Activated CD4-positive, alpha-beta T cell treated with anti-CD3 and anti-CD28 coated beads for 36 hours (primary cell): ENCODE measurements at places on chromosomes 6 and 20.

DNA sequence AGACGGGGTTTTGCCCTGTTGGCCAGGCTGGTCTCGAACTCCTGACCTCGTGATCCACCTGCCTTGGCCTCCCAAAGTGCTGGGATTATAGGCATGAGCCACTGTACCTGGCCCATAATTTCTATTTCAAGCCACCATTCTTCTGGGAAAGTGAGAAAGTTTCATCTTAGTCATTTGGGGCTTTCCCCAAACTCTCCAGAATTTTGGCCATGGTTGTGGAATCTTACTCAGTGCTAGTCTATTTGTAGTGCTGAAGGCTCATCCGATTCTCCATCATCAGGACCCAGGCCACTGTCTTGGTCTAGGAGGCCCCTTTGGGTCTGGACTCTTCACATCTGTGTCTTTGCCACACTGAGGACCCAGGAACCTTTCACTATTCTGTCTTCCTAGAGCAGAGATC lies 164.9 kb downstream of the EYA2 start:
- no peak for DNase-seq

DNA sequence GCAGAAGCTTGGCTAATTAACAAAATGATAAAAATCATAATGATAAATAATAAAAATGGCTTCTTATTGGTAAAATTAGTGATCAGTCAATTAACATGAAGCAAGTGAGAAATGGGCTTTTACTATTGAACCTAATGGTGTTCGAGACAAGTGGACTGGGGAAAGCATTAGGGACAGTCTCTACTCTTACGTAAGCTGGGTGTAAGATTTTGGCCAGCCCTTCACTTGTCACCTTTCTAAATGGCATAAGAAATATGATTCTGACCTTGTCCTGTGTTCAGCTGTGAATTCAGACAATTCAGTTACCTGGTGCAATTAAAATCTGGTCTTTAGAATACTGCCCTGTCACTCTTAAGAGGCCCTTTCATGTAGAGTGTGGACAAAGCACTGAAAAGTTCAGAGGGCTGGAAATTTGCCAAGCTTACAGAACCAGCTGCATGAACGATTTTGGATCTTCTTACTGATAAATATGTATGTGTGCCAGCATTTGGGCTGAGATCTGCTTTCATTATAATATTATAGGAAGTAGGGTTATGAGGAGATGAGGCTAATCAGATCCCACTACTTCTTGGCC lies 115.9 kb downstream of the QRSL1 start:
- DNase-seq: no peak

DNA sequence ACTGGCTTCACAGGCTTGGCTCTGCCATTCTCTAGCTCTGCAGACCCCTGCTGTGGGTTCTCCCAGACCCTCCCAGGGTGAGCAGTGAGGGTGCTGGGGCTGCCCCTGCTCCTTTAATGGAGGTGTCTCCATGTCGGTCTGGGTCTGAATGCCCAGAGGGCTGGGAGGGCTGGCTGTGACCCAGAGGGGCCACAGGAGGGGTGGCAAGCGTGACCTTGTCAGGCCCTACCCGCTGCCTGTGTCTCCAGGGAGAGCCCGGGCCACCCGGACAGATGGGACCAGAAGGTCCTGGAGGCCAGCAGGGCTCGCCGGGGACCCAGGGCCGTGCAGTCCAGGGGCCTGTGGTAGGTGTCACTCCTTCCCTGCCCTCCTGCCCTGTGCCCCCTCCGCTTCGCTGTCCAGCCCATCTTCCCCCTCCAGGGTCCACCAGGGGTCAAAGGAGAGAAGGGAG lies 32.1 kb downstream of the COL20A1 start:
- DNase-seq: no peak

DNA sequence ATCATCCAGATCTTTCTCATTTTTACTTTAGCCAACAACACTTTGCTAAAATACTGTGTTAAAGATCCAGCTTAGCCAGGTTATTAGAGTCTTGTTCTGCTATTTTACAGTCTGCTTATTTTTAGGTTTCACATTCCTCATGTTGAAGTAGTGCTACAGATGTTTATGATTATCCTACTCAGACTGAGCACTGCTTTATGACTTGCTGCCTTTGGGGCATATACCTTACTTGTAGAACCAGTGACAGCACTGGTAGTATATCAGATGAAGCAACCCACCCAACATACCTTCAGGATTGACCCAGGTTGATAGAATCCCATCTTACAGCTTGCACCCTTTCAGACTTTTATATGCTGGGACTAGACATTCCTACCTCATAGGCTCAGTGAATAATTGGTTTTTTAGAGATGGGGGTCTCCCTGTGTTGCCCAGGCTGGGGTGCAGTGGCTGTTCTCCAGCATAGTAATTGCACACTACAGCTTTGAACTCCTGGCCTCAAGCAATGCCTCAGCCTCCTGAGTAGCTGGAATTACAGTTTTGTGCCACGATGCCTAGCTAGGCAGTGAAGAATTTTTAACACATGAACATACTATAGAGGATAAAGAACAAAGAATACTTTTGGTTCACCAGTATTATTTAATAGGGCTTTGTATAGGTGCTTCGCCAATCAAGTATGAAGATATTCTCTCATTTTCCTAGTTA lies 63.8 kb upstream of the DYNLRB1 start:
- no peak for DNase-seq

GRCh38 chr6:88866856-88867255 lies 96.6 kb downstream of the RNGTT start:
- no peak for DNase-seq

DNA sequence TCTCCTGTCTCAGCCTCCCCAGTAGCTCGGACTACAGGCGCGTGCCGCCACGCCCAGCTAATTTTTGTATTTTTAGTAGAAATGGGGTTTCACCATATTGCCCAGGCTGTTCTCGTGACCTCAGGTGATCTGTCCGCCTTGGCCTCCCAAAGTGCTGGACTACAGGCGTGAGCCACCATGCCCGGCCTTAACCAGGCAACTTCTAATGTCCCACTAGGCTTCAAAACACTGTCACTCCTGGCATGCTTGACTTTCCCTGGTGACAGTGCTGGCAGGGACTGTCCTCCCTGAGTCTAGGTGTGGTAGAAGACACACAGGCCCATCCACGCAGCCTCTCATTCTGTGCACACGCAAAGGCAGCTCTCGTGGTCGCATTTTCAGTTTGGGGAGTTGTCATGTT lies 11.6 kb upstream of the EZR start:
- DNase-seq: no peak

DNA sequence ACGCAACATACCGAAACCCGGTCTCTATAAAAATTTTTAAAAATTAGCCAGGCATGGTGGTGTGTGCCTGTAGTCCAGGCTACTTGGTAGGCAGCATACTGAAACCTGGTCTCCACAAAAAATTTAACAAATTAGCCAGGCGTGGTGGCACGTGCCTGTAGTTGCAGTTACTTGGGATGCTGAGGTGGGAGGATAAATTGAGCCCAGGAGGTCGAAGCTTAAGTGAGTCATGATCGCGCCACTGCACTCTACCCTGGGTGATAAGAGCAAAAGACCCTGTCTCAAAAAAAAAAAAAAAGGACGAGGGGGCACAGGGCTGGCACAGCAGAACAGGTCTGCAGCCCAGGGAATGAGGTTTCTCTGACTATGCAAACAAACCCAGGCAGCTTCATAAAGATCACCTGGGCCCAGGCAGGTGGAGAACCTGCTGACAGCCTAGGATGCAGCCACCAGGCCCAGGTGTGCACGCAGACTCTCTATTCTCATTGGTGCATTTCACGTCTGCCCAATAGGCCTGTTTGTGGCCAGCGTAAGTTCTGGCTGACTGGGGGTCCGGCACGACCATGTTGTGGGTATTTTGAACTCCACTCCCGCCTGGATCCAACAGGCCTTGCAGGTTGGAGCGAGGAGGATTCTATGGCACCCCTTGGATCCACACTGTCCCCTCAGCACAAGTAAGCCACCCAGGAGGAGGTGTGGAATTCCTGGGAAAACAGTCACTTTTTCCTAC lies 204.5 kb downstream of the PREX1 start:
- DNase-seq: no peak

DNA sequence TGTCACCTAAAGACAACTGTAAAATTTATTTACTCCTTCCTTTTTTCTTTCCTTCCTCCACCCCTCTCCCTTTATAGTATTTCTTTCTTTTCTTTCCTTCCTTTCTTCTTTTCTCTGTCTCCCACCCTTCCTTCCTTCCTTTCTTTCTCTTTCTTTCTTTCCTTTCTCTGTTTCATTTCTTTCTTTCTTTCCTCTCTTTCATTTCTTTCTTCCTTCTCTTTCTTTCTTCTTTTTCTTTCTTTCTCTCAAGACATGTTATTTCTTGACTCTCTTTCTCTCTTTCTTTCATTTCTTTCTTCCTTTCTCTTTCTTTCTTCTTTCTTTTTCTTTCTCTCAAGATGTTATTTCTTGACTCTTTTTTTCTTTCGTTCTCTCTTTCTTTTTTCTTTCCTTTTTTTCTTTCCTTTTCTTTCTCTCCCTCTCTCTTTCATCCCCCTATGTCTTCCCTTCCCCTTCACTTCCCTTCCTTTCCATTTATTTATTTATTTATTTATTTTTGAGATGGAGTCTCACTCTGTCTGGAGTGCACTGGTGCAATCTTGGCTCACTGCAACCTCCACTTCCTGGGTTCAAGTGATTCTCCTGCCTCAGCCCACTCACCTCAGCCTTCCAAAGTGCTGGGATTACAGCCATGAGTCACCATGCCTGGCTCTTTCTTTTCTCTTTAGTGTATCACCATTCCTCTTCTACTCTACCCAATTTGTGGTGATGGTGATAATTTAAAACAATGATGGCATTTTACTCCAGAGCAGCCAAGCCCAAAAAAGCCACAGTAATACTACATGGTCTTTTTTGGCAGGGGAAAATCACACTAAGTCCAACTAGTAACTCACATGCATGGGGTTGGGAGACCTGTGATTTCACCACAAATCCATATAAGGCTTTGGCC lies 188.2 kb downstream of the ADGRG6 start:
- DNase-seq: no peak

GRCh38 chr20:23096097-23096496 lies 10.0 kb upstream of the CD93 start:
- no peak for DNase-seq

GRCh38 chr6:136411025-136411325 lies 121.3 kb upstream of the BCLAF1 start:
- DNase-seq: no peak

DNA sequence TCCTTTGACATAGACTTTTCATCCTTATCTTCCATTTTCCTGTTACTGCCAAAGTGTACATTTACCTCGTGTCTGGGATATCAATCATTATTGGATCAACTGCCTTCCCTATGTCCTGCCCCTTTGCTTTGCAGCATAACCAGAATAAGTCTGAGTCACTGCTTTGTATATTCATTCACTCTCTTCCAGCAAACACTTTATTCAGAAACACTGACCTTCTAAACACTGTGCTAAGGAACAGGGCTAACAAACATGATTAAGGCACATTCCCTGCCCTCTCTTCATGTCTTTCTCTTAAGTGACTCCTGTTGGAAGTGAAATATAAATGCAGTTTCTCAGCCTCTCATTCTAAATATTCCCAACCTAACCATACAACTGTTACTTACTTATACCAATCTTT lies 66.9 kb downstream of the COL19A1 start:
- DNase-seq: no peak
